Glomerular endothelial cell (primary cell): ENCODE measurements at places on chromosomes 6 and 20.

GRCh38 chr20:41586772-41587171 is 31.4 kb downstream of the CHD6 start:
- DNase-seq, result no peak

- no peak for DNase-seq
Measured at GRCh38 chr6:29992807-29993206, 50.5 kb downstream of the HLA-A start.

GRCh38 chr20:20019123-20019522 is 2.0 kb downstream of the NAA20 start:
- DNase-seq, result no peak

- no peak for DNase-seq
Measured at GRCh38 chr6:139395891-139396301, 21.4 kb upstream of the CITED2 start.

- DNase-seq, result no peak
Measured at GRCh38 chr20:23138226-23138625, 52.1 kb upstream of the CD93 start.

- no peak for DNase-seq
Measured at GRCh38 chr6:45709781-45710220, 305.9 kb downstream of the CLIC5 start.

- no peak for DNase-seq
Measured at GRCh38 chr6:1810880-1811279, 201.2 kb downstream of the FOXC1 start.

- DNase-seq, result no peak
Measured at GRCh38 chr6:8435093-8435844, at the start of gene SLC35B3. TSS of gene SLC35B3 (minus strand) at chr6:8435545.

- no peak for DNase-seq
Measured at GRCh38 chr6:22598339-22598738, 29.0 kb downstream of the HDGFL1 start.

GRCh38 chr6:56537223-56537770 is 105.4 kb downstream of the DST start:
- DNase-seq, result no peak

DNA sequence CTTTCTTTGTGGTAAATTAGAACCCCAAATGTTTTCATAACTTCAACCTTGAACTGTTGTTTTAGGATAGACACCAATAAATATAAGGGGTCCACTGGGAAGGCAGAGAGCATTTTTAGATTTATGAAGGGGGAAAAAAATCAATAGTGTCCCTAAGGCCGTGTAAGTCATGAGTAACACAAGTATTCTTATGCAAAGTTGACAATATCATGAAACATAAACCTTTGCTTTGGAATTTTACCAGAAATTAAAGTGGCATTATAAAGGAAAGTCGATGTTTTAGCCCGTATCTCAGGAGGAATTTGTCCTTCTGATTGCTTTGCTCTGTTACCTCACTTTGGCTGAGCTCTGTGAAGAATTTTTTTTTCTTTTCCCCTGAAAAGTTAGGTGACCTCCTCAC is 394.9 kb upstream of the FLRT3 start:
- DNase-seq, result no peak

- DNase-seq, result no peak
Measured at GRCh38 chr6:16318538-16318937, 80.2 kb downstream of the GMPR start.

- no peak for DNase-seq
Measured at GRCh38 chr6:42817907-42818306, 36.1 kb downstream of the BICRAL start.

- no peak for DNase-seq
Measured at GRCh38 chr6:54588176-54588575, 258.4 kb upstream of the FAM83B start.
